ENCODE measurements at places on chromosomes 5 and 9.

GRCh38 chr9:36597412-36598178 is 24.9 kb downstream of the MELK start:
- DNase-seq, result no peak

DNA sequence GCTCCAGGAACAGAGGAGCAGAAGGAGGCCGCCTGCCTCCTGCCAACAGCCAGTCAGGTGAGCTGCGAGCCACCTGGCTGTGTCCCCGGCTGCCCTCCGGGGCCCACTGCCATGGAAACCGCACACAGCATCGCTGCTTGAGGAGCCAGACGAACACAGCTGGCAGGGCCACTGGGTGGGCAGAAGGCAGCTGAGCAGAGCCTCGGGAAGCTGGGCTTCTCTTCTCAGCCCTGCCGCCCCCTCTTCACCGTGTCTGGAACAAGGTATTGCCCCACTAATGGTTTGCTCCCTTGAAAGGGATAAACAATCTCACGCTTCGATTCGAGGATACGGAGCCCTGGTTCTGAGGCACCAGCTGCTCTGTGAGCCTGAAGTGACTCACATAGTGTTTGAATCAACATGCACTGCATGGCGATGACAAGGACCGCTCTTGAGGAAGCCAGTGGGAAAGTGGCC is 63.7 kb upstream of the RUFY1 start:
- DNase-seq, result no peak

- no peak for DNase-seq
These were observed 20.9 kb upstream of the TRPM6 start for GRCh38 chr9:74908665-74909064.

DNA sequence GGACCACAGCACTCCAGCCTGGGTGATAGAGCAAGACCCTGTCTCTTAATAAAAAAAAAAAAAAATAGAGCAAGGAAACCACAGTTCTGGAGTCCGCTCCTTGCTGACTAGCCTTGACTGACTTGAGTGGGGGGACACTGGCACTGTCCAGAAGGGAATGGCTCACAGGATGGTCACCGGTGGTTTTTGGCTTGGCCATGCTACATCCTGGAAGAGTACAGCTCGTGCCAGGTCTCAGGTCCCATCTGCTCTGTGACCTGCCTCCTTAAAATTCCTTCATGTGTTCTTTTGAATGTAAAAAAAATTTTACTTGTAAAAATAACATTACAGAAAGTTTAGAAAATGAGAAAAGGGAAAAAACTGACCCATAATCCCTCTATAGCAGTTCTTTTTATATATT is 5.6 kb downstream of the NANS start:
- no peak for DNase-seq

DNA sequence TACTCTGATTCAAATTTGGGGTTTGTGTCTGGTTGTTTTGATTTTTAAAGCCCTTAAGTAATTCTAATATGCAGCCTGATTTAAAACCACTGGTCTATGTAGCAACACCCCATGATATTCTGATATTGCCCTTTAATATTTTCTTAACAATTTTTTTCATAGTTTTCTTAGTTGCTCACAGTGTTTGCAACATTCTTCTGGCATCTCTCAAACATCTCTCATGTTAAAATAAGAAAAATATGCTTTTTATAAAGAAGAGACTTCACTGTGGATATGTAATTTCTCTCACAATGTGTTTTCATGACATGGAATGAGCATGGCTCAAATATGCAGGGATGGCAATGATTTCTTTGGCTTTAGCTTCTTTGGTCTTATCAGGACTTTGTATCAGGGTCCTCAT is 183.7 kb downstream of the TAF11L14 start:
- DNase-seq, result no peak

DNA sequence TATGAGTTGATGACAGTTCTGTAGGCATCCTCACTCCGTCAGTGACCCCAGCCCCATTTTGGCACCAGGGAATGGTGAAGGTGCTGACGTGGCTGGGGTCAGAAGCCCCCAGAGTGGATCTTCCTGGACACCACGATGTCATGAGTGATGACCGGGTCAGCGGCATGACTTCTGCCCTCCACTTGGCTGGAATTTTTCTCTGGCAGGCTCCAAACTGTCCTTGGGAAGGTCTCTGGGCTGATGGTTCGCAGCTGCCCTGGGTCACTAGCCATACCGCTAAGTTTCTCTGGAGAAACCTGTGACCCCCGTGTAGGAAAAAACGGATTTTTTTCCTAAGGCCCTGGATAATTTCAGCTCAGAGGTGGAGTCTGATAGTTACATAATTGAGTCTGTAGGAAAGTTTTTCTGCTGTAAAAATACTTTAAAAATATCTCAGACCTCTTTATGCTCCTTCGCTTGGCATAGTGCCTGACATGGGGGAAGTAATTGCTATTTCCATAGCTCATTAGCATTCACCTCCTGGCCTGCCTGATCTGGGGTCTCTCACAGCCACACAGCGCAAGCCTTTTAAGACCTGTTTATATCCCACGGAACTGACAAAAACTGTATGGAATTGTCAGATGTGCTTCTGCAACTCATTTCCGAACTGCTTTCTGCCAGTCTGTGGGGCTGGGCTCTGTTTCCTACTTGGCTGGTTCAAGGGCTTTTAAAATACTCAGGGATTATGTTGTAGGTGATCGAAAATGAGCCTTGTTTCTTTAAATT is 69.2 kb downstream of the ANGPTL2 start:
- no peak for DNase-seq

GRCh38 chr5:634191-634590 is 22.1 kb downstream of the CEP72 start:
- DNase-seq, result no peak

DNA sequence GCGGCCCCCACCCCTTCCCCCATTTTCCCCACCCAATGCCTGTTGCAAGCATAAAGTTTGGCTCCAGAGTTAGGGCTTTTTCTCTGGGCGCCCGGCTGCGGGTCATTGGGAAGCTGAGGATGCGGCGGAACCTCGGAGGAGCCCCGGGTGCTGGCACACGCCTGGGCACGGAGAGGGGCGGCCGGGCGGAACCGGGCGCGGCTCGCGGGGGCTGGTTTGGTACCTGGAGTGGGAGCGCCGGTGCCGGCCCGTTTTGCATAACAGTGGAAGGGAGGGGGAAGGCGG is 1.2 kb downstream of the PPARGC1B start:
- DNase-seq, result no peak

GRCh38 chr9:86336058-86336457 is 18.2 kb downstream of the TUT7 start:
- no peak for DNase-seq

DNA sequence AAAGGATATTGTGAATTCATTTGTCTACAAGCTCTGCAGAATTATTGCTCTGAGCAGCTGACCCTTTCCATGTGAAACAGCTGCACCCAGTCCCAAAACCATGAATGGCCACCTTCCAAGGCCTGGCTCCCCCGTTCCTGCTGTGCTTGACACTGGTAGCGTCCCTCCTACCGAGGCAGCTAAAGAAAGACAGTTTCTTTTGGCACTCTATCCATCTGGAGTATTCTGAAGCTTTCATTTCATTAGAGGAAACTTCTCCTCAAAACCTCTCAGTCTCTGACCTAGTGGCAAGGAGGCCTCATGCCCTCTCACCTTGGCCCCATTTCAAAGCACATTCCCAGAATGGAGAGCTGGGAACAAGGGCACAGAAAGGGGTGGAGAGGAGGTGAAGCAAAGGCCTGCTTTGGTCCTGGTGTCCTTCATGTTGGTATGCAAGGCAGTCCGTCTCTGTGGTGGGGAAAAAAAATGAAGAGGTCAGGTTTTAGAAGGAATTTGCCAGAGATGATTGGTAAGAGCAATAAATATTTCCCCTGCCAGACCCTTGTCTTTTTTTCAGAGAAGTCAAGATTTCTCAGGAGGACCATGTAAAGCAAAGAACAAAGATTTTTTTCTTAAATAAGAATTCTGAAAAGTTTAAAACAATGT is 232.0 kb downstream of the RFK start:
- DNase-seq, result no peak

GRCh38 chr5:91977579-91977978 is 594.5 kb upstream of the ARRDC3 start:
- DNase-seq, result no peak

DNA sequence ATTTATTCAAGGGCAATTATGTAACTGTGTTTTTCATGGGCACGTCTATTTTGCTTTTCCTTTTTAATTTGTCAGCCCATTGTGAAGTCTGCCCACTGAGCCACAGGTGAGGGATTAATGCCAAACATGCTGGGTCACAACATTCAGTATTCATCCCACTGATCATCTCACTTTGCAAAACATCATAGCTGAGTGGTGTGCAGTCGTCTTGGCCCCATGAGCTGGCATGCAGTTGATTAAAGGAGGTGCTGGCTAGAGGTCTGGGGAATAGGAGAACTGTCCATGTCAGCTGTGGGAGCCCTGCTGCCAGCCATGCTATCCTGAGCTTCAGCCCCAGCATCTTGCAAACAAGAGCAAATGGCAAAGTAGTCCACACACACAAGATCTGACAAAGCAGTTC is 11.7 kb upstream of the ESM1 start:
- DNase-seq, result no peak

- no peak for DNase-seq
These were observed 138.5 kb upstream of the S1PR3 start for GRCh38 chr9:88852794-88853193.

DNA sequence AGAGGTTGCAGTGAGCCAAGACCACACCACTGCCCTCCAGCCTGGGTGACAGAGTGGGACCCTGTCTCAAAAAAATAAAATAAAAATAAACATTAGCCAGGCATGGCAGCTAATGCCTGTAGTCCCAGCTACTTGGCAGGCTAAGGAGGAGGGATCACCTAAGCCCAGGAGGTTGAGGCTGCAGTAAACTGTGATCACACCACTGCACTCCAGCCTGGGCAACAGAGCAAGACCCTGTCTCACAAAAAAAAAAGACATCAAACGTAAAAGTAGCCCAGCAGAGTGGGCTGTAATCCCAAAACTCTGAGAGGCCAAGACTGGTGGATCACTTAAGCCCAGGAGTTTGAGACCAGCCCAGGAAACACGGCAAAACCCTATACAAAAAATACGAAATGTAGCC is 19.0 kb downstream of the UIMC1 start:
- DNase-seq, result no peak

DNA sequence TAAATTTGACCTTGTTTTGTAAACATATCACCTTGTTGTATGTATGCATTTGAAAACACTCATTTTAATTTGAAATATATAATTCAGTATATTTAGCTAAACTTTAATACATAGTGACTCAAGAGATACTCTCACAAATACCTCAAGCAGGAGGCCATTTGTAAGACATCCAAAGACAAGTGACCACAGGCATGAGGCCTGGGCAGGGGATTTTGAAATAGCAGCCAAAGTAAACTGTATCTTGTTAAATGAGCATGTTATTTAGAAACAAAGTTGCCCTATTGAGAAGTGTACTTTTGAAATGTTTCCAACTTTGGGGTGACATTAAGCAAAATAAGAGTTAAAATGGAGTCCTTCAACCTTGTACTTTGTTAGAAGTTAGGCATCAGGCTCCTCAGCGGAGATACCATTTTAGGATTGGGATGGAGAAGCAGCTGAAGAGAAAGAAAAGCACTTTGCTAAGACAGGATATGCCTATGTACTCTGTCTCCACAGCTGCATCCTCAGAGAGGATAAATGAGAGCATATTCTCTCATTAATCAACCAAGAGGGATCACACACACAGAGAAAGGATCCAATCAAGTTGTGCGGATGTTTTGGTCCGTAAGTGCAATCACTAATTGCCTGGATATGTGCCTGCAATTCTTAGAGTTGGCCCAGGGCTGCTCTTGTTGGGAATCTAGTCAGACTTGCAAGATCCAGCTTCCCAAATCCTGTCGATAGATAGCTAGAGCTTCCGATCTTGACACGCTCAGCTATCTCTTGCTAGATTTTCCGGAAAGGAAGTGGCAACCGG is 157.5 kb upstream of the HAPLN1 start:
- no peak for DNase-seq

DNA sequence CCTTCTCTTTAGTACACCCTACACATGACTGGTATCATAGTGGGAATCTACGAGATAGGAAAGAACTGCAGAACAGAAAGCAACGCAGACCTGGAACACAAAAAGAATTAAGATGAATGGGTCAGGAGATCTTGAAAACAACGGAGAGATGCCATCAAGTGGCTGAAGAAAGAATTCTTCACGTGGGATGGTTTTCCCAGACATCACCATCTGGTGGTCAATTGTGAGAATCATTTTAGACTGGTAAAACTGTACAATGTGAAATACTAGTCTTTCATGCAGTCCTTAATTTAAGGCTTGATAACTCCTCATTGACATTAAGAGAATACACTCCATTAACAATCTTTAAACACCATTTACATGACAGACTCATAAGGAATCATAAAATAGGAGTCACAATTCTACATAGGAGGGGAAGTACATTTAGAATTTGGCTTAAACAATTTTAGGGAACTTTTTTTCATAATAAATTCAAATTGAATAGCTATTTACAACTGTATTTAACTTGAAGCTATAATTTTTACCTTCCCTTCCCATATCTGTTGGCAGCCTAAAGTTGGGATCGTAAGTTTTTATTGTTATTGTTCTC is 128.4 kb upstream of the TRPM3 start:
- no peak for DNase-seq

- DNase-seq, result no peak
These were observed 28.0 kb downstream of the TLE1 start for GRCh38 chr9:81661339-81661738.

Measured in nucleus accumbens (tissue), 56 donors.